ENCODE measurements at places on chromosomes 6 and 20. TPM values are rescaled to one million over a fixed set of nuclear protein-coding genes. Genes with fewer than 3 reads are reported as not detected.

- no peak for DNase-seq
Measured at GRCh38 chr20:4898282-4899244, 102.7 kb downstream of the SLC23A2 start.

GRCh38 chr6:52305948-52306767, 21.6 kb upstream of the MCM3 start:
- no peak for DNase-seq

DNA sequence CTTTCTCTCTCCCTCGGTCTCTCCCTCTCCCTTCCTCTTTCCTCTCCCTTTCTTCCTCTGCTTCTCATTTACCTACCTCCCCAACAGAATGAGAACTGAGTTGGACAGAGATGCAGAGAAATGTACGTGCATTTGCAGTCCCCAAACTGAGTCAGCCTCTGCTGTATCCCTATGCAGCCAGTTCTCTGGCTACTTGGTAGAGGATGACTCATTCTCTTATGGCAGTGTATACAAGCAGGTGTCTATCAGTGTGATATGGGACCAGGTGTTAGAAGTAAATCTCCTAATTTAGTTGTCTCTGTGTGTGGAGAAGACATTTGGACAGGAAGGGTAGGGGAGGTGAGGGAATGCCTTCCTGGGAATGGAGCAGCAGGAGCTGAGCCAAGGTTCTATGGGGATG, 470.8 kb downstream of the CD109 start:
- no peak for DNase-seq

GRCh38 chr6:143969077-143969476, 39.0 kb downstream of the PLAGL1 start:
- no peak for DNase-seq

TMEM151B gene
- 2.6 TPM for total RNA-seq

DNA sequence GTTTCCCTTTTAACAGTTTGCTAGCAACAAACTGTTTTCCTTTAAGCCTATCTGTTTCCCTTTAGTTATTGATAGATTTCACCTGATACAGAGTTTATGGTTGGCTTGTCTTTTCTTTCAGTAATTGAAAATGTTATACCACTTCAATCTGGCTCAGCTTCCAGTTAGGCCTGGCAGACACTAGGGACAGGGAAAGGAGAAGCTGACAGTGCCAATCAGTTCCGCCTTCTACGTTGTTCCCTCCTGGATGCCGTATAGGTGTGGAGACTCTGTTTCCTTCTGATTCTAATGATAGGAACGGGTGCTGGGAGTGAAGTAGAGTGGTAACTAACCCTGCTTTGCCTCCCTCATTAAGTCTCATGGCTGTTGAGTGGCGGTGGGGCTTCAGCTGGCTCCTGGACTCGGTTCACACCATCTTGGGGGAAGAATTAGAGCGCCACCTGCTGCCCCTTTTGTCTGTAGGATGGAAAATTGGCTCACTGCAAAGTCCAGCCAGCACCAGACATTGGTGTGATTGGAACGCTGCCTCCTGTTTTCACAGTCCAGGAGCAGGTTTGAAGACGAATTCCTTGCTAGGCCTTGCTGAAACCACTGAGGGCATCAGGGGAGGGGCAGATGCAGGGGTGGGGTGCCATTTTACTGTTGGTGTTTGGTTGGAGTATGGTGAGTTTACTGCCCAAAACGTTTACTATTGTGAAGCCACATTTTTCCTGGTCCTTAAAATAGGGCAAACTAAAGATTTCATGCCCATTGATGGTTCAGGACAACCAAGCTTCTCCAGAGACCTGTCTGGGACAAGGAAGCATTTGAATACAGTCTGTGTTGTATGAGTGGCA, 1729.5 kb downstream of the GRIK2 start:
- DNase-seq: no peak

DNA sequence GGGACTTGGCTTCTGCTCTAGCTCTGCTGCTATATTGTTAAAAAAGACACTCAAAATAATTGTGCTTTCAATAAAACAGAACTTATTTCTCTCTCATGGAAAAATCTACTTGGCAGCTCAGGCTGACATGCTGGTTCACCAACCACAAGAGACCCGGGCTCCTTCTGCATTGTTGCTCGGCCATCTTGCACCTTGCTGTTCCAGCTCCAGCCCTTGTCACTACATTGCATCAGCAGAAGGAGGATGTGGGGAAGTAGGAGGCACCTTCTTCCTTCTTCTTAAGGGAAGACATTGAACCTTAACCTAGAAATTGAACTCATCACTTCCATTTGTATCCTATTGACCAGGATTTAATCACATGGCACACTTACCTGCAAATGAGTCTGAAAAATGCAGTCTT, 6.6 kb upstream of the C20orf202 start:
- DNase-seq: no peak

GRCh38 chr6:71727632-71728294, 158.6 kb upstream of the RIMS1 start:
- DNase-seq: no peak

GRCh38 chr6:36478051-36478526, 35.3 kb downstream of the KCTD20 start:
- DNase-seq: no peak

DNA sequence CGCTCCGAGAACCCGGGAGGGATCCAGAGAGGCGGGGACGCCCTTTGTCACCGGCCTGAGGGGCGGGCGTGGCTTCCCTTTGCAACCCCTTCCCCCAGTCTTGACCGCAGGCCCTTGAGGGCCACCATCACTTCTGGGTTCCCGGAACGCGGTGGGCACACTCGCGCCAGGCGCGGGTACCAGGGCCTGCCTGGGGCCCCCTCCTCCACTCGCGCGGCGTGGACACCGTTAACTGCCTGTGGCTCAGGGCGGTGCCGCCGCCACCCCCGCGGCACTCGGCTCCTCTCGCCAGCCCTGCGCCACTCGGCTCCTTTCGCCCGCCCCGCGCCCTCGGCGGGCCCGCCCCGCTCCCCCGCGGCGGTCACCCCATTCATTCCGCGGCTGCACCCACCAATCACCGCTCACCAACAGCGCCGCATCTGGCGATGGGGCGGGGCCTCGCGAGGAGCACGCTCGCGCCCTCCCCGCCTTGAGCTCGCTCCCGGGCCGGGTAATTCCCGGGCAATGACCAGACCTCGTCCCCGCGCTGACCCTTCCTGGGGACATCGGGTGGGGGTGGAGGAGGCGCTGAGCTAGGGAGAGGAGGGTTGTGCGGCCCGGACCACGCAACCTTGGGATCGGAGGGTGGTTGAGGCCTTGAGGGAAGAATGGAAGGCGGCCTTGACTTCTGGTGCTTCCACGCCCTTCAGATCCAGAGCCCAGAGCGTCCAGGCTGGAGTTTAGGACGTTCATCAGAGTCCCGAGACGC, 10.5 kb upstream of the ELOVL5 start:
- peak; percentile 97 for DNase-seq

DNA sequence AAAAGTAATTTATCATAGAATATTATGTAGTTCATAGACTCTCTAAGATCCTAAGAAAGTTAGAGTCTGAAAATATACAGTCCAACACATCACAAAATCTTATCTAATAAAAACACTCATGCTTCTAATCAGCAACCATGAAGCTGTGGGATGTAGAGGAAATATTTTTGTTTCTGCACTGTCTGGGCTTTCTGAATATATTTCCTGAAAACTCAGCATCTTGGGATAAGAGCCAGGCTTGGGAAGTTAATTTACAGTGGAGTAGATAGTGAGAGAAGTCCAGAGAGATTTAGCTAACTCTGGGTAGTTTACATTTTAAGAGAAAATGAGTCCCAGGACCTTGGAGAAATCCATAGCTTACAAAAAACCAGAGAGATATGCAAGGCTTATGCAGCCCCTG, 150.4 kb upstream of the BMP5 start:
- DNase-seq: no peak

- no peak for DNase-seq
Measured at GRCh38 chr6:159682295-159682694, 10.7 kb downstream of the SOD2 start.

GRCh38 chr20:15656124-15656523, 917.1 kb downstream of the KIF16B start:
- DNase-seq: no peak

DNA sequence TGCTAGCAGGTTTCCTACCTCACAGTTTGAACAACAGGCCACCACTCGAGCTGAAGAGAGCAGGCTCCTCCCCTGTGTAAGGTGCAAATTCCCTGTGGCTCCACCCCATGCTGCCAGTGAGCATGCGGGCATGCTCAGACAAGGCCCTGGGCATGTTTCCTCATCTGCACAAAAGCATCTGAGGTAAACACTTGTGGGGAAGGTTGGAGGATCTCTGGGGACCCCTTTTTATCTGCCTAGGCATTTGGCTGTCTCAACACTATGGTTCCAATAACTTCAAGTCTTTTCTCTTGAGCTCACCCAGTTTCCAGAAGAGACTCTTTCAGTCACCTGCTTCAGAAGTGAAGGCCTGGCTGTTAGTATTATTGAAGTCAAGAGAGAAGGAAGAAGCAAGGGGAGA, 9.4 kb downstream of the C6orf58 start:
- no peak for DNase-seq

GRCh38 chr6:90169374-90169773, 127.3 kb downstream of the BACH2 start:
- DNase-seq: no peak

RFX6 gene
- total RNA-seq: not detected

ZBTB22 gene
- total RNA-seq: 18.9 TPM

MOXD1 gene
- total RNA-seq: 2.5 TPM

GRCh38 chr6:111805511-111806164, 67.6 kb downstream of the FYN start:
- no peak for DNase-seq

OR2B6 gene
- total RNA-seq: not detected

GRCh38 chr20:25739615-25740320, 43.1 kb upstream of the ZNF337 start:
- DNase-seq: no peak

TCF15 gene
- total RNA-seq: 4.9 TPM

DEFB125 gene
- not detected for total RNA-seq

GRCh38 chr6:168895102-168895812, 358.4 kb downstream of the THBS2 start:
- peak; percentile 84 for DNase-seq

HLA-DRA gene
- 57.5 TPM for total RNA-seq

DNA sequence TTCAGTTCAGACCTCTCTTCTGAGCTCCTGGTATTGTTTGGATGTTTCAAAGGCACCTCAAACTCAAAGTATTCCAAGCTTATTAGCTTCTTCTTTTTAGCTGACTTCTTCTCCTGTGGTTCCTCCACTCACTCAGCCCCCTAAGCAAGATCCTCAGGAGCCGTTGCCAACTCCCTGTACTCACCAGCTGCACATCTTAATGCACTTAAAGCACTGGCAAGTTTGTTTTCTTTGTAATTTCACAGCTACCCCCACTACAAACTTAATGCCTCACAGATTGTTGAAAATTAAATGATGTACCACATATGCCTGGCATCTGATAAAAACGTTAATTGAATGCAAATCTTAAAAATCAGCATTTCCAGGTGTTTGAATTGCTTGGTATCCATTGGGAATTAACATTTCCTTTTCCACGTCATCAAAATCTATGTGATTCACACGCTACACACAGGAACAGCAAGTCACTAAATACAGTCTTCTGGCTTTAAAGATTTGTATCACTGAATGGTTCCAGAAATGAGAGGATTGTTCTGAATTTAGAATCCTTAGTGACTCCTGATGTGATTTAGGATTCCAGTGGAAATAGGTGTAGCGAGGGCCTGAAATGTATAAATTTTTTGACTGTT, 24.5 kb downstream of the CALHM6 start:
- no peak for DNase-seq

DNA sequence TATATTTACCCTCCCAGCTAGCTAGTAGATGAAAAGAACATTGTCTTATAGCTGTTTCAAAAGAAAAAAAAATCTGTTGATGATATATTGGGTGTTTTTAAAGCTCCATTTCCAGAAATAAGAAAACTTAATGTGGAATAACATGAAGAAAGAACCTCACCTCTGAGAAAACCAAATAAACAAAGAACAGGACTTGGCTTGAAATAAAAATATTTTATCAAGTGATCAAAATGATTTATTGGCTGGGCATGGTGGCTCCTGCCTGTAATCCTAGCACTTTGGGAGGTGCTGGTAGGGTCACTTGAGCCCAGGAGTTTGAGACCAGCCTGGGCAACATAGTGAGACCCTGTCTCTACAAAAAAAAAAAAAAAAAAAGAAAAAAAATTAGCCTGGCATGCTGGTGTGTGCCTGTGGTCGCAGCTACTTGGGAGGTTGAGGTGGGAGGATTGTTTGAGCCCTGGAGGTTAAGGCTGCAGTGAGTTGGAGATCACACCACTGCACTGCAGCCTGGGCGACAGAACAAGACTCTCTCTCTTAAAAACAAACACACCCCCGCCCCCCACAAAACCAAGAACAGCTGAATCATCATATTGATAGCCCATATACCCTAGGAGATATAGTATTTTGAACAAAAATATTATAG, 7.9 kb downstream of the RNF24 start:
- DNase-seq: no peak

DNA sequence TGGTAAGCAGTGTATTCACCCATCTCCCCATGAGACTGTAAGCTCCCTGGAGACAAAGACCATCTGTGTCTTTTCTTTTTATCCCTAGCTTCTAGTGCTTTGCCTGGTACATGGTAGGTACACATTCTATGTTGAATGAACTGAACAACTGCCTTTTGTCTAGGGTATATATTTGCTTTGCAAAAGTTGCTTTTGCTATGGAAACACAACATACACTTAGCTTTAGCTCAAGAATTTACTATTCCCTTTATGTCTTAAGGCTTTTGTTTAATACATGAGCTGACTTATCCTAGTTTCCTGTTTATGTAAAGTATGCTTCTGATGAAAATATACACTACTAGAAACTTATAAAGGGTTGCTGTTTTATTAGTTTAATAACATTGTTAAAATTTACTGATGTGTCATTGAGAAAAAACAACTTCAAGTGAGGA, 198.2 kb downstream of the PRL start:
- DNase-seq: no peak

- no peak for DNase-seq
Measured at GRCh38 chr6:109690373-109690736, 647 bp downstream of the AK9 start.

ADAT2 gene
- total RNA-seq: 2.2 TPM

DNA sequence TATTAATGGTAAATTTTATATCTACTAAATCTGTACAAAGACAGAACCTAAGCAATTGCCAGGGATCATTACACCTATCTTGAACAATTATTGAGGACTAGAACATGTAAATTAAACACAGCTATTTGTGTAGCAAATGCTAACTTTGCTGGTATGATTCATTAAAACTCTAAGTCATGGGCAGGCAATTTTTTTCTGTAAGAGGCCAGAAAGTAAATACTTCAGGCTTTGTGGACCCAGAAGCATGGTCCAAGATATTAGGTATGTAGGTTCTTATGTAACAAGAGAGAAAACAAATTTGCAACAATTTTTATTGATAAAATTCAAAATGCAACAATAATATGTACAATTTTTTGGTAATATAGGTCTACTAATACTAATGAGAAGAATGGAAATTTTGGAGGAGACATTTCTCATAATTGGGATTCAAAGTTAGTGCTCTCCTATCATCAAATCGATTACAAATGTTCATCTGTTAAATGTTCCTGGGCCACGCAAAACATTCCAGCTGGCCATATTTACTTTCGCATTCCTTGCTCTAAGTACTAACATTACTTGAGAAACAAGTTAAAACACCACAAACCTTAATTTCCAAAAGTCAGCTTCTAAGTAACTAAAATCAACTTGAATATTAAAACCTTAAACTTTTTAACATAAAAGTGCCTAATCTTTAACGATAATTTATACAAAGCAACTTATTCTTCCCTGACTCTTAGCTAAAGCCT, 4.3 kb downstream of the TMEM30A start:
- no peak for DNase-seq
